Pancreas (tissue), 10 donors: ENCODE measurements at places on chromosomes 2 and 18. TPM values are rescaled to one million over a fixed set of nuclear protein-coding genes. Genes with fewer than 3 reads are reported as not detected.

Gene AP1S3
- 1.9 TPM for polyA plus RNA-seq

Gene C2orf15
- 5.2 TPM for polyA plus RNA-seq

Gene CAPN14
- polyA plus RNA-seq: 0.07 TPM

Gene AKAIN1
- 6.8 TPM for polyA plus RNA-seq

Gene FKBP1B
- 9.9 TPM for polyA plus RNA-seq

Gene ASB18
- polyA plus RNA-seq: not detected

Gene TUBA4B
- polyA plus RNA-seq: not detected

Gene FOXD4L1
- 0.19 TPM for polyA plus RNA-seq

Gene ALK
- 0.05 TPM for polyA plus RNA-seq

Gene TUBA3E
- not detected for polyA plus RNA-seq

Gene RHOB
- 56.3 TPM for polyA plus RNA-seq

Gene TSPYL6
- polyA plus RNA-seq: not detected

Gene TLX2
- polyA plus RNA-seq: 0.12 TPM

Gene NGEF
- 6.1 TPM for polyA plus RNA-seq

Gene SFXN5
- 5.3 TPM for polyA plus RNA-seq

Gene CDH7
- not detected for polyA plus RNA-seq

Gene NFATC1
- polyA plus RNA-seq: 4.3 TPM

Gene GKN2
- polyA plus RNA-seq: 0.07 TPM

Gene C2orf72
- polyA plus RNA-seq: 31.2 TPM

Gene PLEK
- polyA plus RNA-seq: 2.1 TPM

Gene NETO1
- not detected for polyA plus RNA-seq
